Astrocyte of the cerebellum (primary cell): ENCODE measurements at places on chromosomes 11 and 22.

- no peak for DNase-seq
These were observed 31.7 kb upstream of the RRAS2 start for GRCh38 chr11:14390669-14391068.

DNA sequence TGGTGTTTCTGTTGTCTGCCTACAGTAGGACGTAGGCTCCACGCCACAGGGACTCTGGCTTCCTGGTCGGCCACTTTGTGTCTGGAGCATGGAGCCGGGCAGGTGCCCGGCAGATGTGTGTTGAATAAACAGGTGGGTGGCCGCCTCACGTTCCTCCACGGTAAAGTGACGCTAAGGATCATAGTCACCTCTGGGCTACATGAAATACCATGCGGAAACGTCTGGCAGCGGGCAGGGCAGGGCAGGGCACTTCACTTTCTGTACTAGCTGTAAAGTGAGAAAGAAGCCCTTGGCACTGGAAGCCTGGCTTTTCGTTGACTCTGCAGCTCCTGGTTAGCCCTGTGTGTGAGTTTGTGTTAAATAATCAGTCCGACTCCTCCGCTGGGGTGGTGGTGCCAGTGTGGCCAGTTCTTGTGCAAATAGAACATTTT lies 52.4 kb downstream of the MCM5 start:
- DNase-seq = no peak

- no peak for DNase-seq
These were observed 1.6 kb downstream of the APLP2 start for GRCh38 chr11:130071211-130071712.

DNA sequence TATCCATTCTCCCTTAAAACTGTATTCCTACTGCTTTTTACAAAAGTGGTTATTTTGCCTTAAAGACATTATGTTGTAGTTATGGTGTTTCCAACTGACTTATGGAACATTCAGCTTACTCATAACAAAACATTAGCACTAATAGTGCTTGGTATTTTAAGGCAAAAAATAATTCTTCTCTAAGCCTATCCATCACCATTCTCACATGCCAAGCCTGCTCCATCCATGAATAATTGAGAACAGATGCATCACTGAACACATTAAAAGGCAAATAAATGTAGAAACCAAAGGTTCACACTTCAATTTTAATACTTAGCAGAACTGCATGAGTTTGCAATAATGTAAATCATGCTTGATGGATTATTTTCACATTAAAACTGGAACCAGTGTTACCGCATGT lies 42.3 kb upstream of the DDI1 start:
- DNase-seq = peak; percentile 42

DNA sequence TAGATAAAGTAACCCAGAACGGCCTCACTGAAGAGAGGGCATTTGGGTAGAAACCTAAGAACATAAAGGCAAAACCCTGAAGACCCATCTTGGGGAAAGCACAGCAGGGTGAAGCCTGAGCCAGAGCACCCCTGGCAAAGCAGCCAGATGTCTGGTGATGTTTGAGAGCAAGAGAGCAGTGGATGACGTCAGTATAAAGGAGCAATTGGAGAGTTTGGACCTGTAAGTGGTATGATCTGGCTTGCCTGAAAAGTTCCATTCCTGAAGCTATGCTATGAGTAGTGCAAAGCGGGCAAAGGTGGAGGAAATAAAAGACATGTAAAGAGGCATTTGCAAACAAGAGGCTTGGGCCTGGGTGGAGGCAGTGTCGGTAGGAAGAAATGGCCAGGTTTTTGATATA lies 167.8 kb downstream of the MSANTD4 start:
- no peak for DNase-seq

GRCh38 chr11:132140056-132140455 lies 769.6 kb downstream of the NTM start:
- DNase-seq = no peak

DNA sequence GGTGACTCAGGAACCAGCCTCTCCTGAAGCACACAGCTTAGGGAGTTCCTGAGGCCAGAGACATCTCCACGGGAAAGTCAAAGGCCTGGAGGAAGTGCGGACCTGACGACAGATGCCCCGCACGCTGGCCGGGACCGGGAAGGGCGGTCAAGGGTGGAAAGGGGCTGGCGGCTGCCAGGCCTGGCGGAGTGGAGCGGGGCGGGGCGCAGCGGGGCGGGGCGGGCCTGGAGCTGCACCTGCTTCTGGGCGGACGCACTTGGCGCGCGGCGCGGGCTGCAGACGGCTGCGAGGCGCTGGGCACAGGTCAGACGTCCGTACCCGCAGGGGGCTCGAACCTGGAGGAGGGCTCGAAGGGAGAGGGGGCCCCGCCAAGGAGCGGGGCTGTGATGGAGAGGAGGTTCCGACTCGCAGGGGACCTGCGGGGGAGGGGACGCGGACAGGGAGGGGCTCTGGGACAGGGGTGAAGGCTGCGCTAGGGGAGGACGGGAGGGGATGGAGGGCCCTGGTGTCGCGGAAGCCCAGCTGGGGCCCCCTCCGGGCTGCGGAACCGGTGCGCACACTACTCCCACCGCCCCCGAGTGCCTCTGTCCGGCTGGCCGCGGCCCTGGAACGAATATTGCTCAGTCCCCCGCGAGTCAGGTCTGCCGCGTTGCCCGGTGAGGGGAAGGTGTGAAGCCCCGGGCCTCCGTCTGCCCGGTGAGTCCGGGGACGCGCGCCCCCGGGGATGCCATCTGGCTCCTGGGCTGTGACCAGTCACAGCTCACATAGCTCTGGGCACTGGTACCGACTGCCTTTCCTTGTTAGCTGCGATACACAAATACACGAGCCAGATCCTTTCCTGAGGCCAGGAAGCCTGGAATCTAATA lies at the start of gene TMEM45B:
TMEM45B (plus strand) TSS at position 253 of the 866 bp plus-strand sequence. CDS start 36,635 bp downstream, outside the sequence.
- no peak for DNase-seq

- DNase-seq = no peak
These were observed 317.1 kb downstream of the NTM start for GRCh38 chr11:131687291-131688047.

DNA sequence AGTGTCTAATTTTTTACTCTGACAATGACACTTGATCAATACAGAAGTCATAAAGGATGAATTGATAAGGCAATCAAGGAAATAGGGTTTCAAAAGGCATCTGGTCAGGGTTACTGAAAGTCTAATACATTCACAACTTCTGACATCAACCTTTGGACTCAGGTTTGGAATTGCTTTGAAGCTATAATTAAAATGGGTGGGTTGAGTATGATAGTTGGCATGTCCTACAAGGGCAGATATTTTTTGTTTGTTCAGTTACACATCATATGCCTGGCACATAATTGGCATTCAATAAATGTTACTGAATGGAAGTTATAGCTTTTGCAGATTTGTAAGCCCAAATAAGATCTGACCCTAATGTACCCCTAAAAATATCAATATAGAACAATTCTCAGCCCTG lies 7.3 kb upstream of the FUT4 start:
- no peak for DNase-seq

DNA sequence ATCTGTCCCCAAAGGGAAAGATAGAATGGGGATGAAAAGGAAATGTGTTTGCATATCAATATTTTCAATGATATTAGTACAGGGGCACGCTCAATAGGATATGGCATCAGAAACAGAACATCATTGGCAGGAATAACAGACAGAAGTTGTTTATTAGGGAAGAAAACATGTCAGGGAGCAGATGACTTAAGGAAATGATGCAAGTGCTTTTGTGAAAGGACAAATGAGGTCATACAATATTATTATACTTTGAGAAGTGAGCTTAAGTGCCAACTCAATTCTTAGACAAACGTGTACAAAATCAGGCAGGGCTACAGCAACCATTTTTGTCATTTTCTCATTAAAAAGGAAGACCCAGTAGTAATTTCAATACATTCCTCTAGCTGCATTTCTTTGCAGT lies 388.4 kb downstream of the SOX6 start:
- no peak for DNase-seq

GRCh38 chr11:67689178-67689577 lies 14.8 kb upstream of the ALDH3B2 start:
- no peak for DNase-seq

DNA sequence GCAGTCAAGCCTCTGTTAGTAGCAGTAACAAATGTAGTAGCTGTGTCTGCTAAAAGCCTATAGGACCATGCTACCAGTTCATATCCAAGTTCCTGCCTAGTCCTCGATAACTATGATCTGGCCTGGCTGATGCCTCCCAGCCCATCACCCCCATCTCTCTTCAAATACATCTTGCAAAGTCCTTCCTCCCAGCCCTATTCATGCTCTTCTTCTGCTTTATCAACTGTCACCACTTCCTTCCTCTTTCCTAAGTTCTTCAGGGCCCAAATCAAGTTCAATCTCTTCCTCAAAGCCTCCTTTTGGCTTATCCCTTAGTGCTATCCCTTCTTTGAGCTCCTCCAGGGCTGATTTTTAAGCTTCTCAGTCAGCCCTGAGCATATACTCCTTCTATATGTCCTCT lies 150.9 kb upstream of the THY1 start:
- DNase-seq = no peak

- DNase-seq = no peak
These were observed 788 bp downstream of the LIN7C start for GRCh38 chr11:27505781-27506180.

DNA sequence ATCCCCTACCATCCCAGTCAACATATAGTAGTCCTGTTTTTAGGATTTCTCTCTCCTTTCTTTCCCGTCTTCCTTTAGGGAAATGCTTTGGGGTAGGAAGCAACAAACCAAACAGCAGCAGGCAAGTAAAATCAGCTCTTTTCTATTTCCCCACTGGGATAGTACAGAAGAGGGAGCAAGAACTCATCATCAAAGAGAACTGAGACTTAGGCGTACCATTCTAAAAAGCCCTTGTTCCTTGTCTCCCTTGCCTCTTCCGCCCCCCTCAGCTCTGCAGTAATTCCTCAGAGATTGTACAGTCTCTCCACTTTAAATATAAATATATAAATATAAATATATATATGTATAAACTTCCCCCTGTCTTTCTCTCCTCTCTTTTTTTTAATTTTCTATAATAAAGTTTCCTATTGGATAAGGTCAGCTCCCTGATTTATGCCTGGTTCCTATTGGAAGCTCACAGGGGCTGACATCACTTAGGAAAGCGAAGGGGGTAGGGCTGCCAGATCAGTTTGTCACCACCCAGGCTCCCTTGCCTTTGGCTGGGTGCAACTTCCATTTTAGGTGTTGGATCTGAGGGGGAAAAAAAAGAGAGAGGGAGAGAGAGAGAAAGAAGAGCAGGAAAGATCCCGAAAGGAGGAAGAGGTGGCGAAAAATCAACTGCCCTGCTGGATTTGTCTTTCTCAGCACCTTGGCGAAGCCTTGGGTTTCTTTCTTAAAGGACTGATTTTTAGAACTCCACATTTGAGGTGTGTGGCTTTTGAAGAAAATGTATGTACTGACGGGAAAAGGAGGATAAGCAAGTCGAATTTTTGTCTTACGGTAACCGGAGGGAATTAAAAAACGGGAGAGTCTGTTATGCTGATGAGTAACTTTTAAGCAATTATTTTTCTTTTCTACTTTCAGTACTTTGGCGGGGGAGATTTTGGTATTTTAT lies at the start of gene CTNND1:
CTNND1 (plus strand) TSS at position 502 of the 934 bp plus-strand sequence. CDS start 29,677 bp downstream, outside the sequence.
- DNase-seq = peak; percentile 98

GRCh38 chr22:42957958-42958357 lies 57.0 kb downstream of the PACSIN2 start:
- DNase-seq = no peak

- DNase-seq = no peak
These were observed 63.9 kb downstream of the GAS2 start for GRCh38 chr11:22730319-22730718.

DNA sequence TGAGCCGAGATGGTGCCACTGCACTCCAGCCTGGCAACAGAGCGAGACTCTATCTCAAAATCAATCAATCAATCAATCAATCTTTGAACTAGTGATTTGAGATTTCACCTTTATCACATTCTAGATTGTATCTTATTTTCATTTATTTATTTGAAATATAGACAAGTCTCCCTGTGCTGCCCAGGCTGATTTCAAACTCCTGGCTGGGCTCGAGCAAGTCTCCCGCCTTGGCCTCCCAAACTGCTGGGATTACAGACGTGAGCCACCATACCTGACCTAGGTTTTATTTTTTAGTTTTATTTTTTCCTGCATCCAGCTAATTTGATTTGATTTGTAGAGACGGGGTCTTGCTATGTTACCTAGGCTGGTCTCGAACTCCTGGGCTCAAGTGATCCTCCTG lies 17.1 kb downstream of the F2 start:
- no peak for DNase-seq

DNA sequence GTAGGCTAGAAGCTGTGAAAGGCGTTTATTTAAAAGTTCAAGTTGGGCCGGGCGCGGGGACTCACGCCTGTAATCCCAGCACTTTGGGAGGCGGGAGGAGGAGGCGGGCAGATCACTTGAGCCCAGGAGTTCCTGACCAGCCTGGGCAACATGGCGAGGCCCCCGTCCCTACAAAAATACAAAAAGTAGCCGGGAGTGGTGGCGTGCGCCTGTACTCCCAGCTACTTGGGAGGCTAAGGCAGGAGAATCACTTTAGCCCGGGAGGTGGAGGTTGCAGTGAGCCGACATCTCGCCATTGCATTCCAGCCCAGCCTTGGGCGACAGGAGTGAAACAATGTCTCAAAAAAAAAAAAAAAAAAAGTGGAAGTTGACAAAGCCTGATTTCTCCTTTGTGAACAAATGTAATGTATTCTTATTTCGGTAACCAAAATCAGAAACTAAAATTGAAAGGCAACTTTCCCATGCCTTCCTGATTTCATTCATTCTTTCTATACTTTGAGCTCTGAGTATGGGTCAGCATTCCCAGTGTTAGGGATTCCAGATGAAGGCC lies 825 bp downstream of the PTPMT1 start:
- no peak for DNase-seq

GRCh38 chr11:91170711-91171110 lies 947.9 kb upstream of the CHORDC1 start:
- no peak for DNase-seq

GRCh38 chr22:24398409-24398808 lies 29.0 kb upstream of the ADORA2A start:
- DNase-seq = no peak

DNA sequence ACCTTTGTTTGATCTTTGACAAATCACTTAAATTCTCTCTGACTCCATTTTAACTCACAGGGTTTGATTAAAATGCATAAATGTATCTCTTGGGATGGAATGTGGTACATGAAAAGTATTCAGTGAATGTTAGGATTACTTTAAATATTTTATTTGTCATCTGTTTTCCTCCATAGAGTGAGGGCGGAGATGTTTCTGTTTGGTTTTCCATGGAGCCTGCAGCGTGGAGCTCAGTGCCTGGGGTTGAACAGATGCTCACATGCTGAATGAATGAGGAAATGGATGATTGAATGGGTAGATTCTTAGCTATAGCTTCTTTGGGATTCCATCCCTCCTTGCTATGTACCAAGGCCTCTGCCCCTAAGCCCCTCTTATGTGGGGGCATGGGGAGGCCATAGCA lies 10.0 kb downstream of the TSPAN18 start:
- no peak for DNase-seq

DNA sequence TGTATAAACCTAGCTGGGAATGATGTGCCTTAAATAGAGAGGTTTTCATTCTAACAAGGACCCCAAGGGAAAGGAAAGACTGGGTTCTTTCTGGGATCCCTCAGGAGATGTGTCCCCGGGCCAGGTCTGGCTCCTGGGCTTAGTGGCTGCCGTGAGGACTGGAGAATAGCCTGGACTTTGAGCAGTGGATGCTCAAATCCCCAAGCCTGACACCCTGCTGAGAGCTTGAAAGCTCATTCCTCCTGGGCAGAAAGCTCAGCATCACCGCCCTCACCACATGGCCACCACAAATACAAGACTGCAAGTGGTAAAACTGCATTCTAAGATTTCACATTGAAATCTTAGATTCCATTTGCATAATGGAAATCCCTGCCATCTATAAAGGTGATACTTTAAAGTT lies 79.4 kb upstream of the NARS2 start:
- peak; percentile 80 for DNase-seq
